ENCODE measurements at places on chromosomes 7 and 10.

- DNase-seq = no peak
Measured at GRCh38 chr7:8228766-8229674, 32.9 kb downstream of the ICA1 start.

DNA sequence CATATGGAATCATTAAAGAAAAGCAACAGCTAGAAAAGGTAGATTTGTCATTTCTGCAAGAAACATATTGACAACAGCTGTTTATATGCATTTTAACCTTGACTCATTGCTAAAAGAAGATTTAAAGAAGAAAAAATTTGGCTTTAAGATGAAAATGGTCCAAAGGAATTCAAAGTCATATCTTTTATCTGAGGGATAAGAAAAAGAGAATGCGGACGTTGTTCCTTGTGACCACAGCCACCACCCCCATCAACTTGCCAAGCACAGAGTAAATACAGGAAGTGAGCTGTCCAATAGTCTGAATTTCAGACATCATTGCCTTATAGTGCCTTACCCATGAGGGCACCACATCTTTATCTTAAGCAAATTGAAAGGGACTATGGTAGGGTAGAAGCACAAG is 7.3 kb upstream of the CRPPA start:
- DNase-seq = no peak

DNA sequence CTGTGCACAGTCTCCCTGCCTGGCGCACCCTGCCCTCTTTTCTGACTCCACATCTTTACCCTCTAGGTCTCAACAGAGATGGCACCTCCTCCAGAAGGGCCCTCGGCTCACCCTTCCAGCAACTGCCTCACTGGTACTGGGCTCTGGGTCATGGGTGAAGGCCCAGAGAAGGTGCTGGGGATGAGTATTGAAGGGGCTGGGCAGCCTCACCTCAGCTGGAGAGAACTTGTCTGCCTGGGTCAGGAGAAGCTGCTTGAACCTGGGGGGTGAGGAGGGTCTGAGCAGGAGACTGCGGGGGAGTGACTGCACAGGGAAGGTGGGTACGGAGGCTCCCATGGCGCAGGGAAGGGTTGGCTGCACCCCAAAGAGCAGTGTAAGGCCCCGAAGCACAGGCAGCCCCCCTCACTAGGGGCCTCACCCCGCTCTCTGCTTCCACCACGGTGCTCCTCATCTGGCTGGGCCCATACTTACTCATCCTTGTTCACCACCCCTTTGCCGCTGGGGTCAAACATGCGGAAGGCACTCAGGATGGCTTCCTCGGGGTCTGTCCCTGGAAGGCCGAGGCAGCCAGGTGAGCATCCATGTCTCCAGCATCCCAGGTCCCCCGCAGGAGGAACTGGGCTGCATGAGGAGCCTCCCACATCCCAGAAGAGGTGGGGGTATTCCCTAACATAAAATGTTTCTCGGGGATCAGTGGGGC is 1.7 kb downstream of the MYL7 start:
- DNase-seq = no peak

DNA sequence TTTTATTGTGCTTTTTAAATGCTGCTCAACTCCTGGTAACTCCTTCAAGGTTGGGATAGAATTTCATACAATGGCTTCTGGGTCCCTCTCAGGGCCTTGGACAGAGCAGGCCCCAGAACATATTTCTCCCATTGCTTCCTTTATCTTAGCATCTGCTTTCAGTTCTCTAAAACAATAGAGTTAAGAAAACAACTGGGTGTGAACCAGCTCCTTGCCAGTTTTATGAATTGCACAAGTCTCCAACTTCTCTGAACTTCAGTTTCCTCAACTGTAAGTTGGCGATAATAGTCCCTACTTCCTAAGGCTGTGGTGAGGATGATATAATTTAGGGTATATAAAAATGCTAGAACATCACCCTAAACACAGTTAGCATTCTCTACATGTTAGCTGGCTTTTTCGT is 77.0 kb upstream of the INHBA start:
- DNase-seq = no peak

DNA sequence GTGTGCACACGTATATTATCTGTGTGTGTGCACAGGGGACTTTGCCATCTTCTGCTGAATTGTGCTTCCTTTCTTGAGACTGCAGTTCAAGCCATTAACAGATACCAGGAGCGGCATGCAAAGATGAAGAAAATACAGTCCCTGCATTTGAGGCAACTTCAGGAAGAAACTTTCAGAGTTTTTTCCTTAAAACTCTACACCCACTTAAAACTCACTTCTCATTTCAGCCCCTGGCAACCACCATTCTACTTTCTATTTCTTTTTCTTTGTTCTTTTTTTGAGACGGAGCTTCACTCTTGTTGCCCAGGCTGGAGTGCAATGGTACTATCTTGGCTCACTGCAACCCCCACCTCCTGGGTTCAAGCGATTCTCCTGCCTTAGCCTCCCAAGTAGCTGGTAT is 448.9 kb upstream of the ZMIZ1 start:
- no peak for DNase-seq

DNA sequence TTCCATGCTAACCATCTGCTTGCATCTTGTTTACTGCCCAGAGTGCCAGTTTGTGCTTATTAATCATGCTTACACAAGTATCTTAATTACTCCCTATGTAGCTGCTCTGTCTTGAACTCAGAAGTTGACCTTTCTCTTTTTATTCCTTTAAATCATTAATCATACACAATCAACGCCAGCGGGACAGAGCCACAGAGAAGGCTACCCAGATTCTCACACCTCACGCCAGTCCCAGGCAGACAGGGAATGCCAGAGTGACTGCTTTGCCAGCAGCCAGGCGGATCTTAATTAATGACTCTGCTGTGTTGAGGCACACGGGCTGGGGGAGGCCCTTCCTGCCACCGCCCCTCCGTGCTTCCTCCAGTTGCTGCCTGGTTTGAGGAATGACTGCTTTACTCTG is 229.4 kb downstream of the LRMDA start:
- no peak for DNase-seq

DNA sequence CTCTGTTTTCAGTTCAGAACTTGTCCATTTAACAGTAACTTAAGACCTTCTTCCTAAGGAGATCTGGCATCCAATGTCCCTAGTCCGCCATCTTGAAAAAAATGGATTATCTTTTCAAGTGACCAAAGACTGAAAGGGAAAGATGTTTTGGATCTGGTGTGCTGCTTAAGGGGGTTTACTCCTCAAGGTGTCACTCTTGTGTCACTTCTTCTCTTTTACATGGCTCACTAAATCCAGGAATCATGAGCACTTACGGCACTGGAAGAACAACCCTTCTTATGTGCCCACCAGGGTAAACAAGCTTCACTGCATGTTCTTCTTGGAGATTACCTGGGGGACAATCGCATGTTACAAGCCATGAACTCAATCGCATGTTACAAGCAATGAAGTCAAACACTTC is 43.7 kb downstream of the ANXA8 start:
- DNase-seq = no peak
